Heart right ventricle (tissue), 16 donors: ENCODE measurements at places on chromosomes 4 and X.
A peak's percentile ranks its signal among the peaks of the same experiment; 100 is the strongest.

DNA sequence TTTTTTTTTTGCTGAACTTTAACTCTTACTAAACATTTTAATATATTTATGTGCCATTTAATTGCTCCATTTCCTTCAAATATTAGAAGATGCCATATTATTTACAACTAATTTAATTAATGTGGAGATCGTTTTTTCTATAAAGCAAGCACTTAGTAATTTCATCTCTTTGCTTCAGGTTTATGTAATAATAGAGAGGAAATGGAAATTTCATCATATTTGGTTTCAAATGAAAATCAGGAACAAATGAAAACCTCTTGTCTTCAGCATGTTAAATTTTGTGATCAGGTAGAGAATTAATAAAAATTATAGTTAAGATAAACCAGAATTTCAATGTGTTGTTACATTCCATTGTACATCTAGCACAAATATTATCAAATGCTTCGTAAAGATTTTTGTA is 120.1 kb downstream of the SYNPO2 start:
- DNase-seq, result no peak

DNA sequence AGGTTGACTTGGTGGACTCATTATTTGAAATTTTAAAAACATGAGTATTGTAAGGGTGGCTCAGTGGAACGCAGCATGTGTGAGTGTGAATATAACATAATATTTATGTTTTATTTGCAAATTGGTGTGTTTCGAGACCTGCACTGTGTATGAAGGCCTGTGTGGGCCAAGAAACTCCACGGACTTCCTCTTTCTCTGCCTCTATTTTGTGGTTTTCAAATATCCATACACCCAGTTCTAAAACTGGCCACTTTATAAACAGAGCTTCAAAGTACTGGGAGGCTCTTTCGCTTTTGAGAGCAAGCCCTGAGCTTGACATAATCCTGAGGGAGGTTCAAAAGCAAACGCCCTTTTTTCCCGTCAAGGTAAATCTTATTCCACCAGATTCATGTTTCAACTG is 187.7 kb downstream of the GPAT3 start:
- no peak for DNase-seq

- DNase-seq, result no peak
Measured at GRCh38 chr4:14771504-14772175, 230.6 kb upstream of the CPEB2 start.

DNA sequence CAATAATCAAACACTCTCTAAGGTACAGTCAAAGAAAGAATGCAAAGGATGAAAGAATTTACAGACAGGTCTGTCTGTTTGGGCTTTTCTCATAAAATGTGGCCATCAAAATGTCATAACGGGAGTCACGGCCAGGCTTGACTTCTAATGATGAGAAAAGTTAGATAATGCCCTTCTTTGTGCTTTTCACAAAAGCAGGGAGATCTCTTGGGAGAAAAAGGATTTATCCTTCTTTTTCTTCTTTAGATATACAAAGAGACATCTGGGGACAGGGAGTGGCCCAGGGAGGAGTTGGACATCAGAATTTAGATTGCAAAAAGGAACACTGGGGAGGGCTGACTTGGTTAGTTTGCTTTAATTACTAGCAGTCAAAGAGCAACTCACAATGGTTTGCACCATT is 93.1 kb downstream of the SLC39A8 start:
- no peak for DNase-seq

DNA sequence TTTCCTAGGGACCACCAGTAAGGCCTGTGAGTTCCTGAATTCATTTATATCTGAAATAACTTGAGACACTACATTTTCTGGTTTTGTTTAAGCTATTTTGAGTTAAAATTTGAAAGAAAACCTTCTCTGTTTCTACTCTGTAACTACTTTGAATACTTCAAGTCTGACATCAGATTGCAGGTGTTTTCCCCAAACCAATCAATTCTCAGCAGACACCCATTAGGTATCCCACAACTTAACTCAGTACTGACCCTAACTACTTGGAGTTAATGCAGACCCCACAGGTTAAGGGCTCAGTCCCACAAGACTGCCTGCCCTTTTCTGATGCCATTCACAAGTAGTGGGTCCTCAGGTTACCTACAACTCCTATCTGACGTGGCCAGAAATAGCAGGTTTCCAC is 1100.0 kb upstream of the SLIT2 start:
- DNase-seq, result no peak

- no peak for DNase-seq
Measured at GRCh38 chr4:169899295-169899694, 126.9 kb downstream of the MFAP3L start.

DNA sequence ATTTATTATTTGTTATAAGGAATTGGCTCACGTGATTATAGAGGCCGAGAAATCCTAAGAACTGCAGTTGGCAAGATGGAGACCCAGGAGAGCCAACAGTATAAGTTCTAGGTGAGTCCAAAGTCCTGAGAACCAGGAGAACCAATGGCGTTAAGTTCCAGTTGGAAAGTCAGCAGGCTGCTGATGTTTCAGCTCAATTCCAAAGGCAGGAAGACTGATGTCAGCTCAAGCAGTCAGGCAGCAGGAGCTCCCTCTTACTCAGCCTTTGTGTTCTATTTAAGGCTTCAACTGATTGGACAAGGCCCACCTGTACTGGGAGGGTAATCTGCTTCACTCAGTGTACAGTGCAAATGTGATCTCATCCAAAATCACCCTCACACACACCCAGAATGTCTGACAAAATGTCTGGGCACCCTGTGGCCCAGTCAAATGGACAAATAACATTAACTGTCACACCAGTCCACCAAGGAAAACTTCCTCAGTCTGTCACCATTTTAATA is 30.8 kb upstream of the TBL1X start:
- DNase-seq, result no peak

DNA sequence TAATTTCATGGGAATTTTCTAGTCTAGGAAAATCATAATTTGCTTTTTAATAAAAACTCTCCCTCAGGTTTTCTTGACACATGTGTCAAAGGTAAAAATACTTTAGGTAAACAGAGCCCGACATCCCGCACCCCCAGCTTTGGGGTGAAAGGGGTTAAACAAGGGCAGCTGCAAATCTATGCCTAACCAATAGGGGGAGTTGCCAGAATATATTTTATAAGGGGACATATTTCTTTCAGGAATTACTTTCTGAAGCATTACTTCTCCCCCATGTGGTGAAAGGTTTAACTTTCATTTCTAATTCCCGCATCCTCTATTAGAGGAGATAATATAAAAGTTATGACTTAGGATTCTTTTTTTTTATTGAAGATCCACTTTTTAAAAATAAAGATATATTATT is 53.9 kb upstream of the HEPH start:
- no peak for DNase-seq

DNA sequence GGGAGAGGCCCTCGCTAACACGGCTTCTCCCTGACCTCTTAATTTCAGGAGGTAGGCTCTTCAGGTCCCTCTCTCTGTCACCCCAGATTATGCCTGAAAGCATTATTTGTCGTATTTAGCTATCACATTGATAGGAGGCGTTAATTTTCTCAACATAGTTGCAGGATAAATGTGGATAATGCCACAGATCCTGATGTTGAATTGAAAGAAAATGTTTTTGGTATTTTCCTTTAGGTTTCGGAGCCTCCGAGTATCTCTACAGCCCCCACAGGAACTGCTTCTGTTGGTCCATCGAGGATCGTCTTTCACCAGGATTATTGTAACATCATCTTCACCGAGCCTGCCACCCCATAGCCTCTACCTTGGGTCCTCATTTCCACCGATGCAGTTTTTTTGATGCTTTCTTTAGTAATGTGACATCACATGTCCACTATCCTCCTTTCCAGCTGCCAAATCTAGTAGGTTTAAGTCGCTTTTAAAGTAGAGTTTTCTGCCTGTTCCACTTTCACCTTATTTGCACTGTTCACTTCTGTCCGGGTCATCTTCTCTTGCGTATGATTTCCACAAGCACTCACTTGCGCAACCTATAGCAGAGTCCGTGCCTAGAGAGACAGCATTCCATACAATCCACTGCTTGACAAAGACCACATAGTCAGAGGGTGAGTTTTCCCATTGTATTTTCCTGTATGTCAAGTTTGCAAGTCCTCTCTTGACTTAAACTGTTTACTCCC is 665 bp downstream of the TIGD2 start:
- DNase-seq, result no peak

GRCh38 chr4:48877827-48878535 is 28.6 kb downstream of the OCIAD2 start:
- DNase-seq, result no peak

GRCh38 chr4:153784166-153784699 is 4.7 kb downstream of the SFRP2 start:
- no peak for DNase-seq

DNA sequence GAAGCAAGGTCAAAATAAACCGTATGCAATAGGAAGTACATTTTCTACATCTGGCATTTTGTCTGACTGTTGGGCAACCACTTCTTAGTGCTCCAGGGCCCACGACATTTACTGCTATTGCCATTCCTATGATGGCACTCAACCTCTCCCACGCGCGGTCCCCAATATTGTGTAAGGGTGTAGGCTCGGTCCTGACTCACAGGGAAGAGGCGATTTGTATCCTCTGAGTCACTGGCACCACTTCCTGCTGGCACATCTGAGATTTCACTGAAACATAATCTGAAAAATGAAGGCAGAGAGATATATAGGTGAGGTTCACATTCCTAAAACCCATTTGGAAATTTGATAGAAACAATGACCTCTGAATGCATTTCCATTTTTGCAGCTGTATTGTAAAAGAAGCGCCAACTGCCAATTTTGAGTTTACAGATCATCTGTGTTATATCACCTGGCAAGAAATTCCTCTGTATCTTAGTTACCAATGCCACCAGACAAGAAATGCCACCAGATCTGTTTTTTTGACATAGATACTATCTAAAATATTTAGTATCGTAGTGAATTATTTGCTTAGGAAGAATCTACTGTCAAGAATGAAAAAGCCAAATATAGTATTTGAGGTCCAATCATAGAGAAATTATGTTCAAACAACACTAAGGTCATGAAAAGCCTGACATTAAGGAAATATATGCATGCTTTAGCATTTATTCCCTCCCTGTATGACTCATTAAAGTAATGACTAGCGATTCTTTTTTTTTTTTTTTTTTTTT is 9.8 kb downstream of the EREG start:
- DNase-seq, result no peak

DNA sequence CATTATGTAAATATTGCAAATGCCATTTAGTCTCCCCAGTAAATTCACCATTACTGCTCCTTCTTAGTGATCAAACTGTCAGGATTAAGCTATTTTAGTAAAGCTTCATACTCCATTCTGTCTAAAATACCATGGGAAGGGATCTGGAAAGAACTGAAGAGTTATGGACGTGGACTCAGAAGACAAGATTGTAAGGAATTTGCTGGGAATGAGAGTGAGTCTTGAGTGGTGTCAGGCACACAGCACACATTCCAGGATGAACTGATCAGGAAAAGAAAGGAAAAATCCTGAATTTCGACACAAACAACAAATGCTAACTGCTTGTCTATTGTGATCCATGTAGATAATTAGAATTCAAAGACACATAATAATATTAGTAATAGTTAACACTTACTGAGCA is 311.0 kb downstream of the CENPC start:
- DNase-seq, result no peak

DNA sequence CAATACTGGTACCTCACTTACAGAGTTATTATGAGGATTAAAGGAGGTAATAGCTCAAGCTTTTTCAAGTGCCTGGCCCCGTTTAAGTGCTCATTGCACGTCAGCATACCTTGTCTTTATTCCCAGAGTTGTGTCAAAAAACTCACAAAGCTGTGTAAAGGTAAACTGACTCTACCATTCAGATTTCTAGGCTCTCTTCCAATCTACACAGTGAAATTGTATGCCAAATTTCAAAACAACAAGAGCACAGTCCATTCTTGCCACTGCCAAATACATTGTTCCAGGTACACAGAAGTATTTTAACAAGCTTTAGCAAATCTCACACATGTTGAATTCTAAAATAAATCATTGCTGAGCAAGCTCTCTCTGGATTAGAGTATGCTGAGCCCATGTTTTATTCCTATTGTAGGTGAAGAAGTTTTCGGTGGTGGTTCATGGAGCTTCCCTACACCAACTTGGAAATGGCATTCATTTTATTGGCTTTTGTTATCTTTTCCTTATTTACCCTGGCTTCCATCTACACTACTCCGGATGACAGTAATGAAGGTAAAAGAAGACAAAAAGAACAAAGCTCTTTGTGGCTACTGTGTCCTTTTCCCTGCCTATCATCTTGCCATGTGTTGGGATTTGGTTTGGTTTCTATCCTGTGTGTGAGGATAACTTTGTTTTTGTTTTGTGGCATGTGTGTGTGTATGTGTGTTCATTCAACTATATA is 16.2 kb downstream of the SMIM31 start:
- no peak for DNase-seq

- DNase-seq, result peak; percentile 32
Measured at GRCh38 chr4:48047896-48048295, 31.3 kb downstream of the NIPAL1 start.

GRCh38 chrX:38465686-38466085 is 95.7 kb upstream of the TSPAN7 start:
- no peak for DNase-seq

- no peak for DNase-seq
Measured at GRCh38 chr4:6044276-6044675, 26.0 kb upstream of the C4orf50 start.

GRCh38 chr4:86508436-86508835 is 85.7 kb upstream of the PTPN13 start:
- no peak for DNase-seq

DNA sequence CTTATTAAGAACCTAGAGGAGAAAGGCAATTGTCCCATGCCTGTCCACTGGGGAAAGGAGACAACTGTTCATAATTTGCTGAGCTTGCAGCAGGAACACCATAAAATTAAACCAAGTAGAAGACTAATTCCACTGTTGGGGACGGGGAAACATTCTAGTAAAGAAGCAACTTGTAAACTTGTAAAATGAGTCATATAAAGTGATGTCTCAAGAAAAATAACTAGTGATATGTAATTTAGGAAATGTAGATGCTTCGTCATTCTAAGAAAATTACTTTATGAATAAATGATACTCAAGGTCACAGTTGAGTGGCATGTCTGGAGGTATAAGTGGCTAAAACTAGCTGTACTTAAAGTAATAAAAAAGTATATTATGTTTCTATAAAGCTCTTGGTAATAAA is 121.2 kb upstream of the MID1 start:
- DNase-seq, result no peak

DNA sequence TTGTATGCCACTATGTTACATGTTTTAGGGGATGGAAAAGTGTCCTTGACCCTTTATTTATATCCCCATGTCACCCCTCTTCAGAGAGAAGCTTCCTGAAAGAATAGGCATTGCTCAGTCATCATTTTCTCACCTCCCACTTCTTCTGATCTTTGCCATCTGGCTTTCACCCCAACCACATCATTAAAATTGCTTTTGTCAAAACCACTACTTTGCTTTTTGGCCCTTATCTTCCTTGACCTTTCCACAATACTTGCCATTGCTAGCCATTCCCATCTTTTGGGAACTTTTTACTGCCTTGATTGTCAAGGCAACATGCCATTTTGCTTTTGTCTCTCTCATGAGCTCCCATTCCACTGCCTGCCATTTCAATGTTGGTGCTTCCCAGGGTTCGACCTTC is 14.9 kb upstream of the FAM9B start:
- DNase-seq, result no peak
